ENCODE measurements at places on chromosomes 6 and 20. TPM values are rescaled to one million over a fixed set of nuclear protein-coding genes. Genes with fewer than 3 reads are reported as not detected.

The MATN4 gene
- 4.8 TPM for total RNA-seq

The TSPO2 gene
- not detected for total RNA-seq

The CALHM4 gene
- total RNA-seq: 0.46 TPM

The EIF6 gene
- 56.1 TPM for total RNA-seq

The PAQR8 gene
- total RNA-seq: 27.9 TPM

The RSPO3 gene
- 3.7 TPM for total RNA-seq

The UBE2C gene
- 7.6 TPM for total RNA-seq

The TULP4 gene
- total RNA-seq: 990 TPM

The ZC3H12D gene
- total RNA-seq: 0.92 TPM

The UNC93A gene
- not detected for total RNA-seq

The PEX7 gene
- total RNA-seq: 6.7 TPM

The PROKR2 gene
- total RNA-seq: 4.8 TPM

The RAB32 gene
- 7.4 TPM for total RNA-seq

The SNAP25 gene
- total RNA-seq: 162 TPM

The ADGRG6 gene
- 9.9 TPM for total RNA-seq

The FOXO3 gene
- total RNA-seq: 40.1 TPM

The PTCHD4 gene
- total RNA-seq: 20.3 TPM

The MLN gene
- total RNA-seq: not detected

The CGA gene
- total RNA-seq: not detected

The OR2H1 gene
- total RNA-seq: not detected

The OR2H2 gene
- not detected for total RNA-seq

The LGSN gene
- total RNA-seq: under 0.01 TPM

The GDAP1L1 gene
- 91.3 TPM for total RNA-seq

The GNAS-AS1 gene
- 1.2 TPM for total RNA-seq

The ADGRF4 gene
- total RNA-seq: not detected

The MTFR2 gene
- total RNA-seq: 0.92 TPM

The PLTP gene
- 49.8 TPM for total RNA-seq

The CYP24A1 gene
- total RNA-seq: 1.2 TPM

The TAGAP gene
- 1.6 TPM for total RNA-seq

The SCUBE3 gene
- 3.9 TPM for total RNA-seq

The RSPH9 gene
- 6.0 TPM for total RNA-seq

The MRPL18 gene
- 57.9 TPM for total RNA-seq

The BPIFA1 gene
- not detected for total RNA-seq

The SMPDL3A gene
- 11.8 TPM for total RNA-seq

The SLPI gene
- total RNA-seq: not detected

The AVP gene
- 51.9 TPM for total RNA-seq

The PRR3 gene
- 13.4 TPM for total RNA-seq

The PACSIN1 gene
- total RNA-seq: 13.6 TPM

The TCP11 gene
- 0.23 TPM for total RNA-seq

The EBF4 gene
- total RNA-seq: 15.7 TPM

All from diencephalon (tissue), 1 donor.